Peyer's patch (tissue), 4 donors: ENCODE measurements at places on chromosomes 6 and 20. TPM values are rescaled to one million over a fixed set of nuclear protein-coding genes. Genes with fewer than 3 reads are reported as not detected.

- DNase-seq: no peak
Observed at GRCh38 chr20:58808271-58809046, 42.2 kb downstream of the GNAS-AS1 start.

- DNase-seq: no peak
Observed at GRCh38 chr20:46330831-46331371, 22.6 kb upstream of the CDH22 start.

GRCh38 chr6:15930207-15930606, 198.7 kb upstream of the MYLIP start:
- DNase-seq: no peak

- DNase-seq: no peak
Observed at GRCh38 chr6:37861452-37861851, 41.9 kb downstream of the ZFAND3 start.

DNA sequence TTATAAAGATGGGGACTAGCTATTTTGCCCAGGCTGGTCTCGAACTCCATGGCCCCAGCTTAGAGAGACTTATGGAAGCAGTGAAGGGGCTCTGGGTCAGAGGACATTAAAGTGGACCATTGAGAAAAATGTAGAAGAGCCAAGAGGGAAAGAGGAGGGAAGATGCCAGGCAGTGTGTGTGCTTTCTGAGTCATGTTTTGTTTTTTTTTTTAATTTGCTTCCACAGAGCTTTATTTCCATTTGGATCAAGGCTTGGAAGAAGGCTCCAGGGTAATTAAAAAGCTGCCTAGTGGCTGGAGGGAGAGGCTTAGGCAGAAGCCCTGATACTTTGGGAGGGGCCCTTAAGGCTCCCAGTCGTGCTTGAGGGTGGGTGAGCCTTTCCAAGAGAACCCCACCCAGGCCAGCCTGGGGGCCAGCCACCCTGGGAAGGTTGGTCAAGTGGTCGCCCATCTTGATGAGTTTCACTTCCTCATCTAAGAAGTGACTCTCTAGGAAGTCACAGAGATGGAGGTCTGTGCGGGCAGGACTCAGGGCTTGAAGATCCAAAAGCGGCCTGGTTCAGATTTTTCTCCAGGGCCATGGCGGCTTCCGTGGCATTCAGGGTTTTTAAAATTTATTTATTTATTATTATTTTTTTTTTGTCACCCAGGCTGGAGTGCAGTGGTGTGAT, 3.0 kb upstream of the ZNF335 start:
- DNase-seq: no peak

GRCh38 chr6:28000351-28001045, 43.5 kb downstream of the OR2B6 start:
- DNase-seq: no peak

DNA sequence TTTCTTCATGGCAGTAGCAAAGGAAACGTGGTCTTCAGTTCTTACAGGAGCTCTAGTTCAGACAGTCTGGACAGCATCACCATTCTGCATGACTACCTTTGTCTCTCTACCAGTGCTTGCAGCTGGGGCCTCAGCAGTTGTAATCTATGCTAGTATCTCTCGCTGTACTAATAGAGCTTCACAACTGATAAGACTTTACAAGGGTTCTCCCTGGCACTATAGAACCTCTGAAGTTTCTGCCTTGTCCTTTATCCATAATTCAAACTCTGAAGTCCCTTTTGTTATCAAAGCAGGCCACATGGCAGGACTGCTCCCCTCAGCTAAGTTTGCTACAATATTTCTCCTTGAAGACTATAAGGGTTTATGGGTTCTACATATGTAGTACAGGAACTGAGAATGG, 842.1 kb upstream of the ADGRB3 start:
- no peak for DNase-seq

- DNase-seq: no peak
Observed at GRCh38 chr6:167285077-167285770, 5.9 kb upstream of the UNC93A start.

DNA sequence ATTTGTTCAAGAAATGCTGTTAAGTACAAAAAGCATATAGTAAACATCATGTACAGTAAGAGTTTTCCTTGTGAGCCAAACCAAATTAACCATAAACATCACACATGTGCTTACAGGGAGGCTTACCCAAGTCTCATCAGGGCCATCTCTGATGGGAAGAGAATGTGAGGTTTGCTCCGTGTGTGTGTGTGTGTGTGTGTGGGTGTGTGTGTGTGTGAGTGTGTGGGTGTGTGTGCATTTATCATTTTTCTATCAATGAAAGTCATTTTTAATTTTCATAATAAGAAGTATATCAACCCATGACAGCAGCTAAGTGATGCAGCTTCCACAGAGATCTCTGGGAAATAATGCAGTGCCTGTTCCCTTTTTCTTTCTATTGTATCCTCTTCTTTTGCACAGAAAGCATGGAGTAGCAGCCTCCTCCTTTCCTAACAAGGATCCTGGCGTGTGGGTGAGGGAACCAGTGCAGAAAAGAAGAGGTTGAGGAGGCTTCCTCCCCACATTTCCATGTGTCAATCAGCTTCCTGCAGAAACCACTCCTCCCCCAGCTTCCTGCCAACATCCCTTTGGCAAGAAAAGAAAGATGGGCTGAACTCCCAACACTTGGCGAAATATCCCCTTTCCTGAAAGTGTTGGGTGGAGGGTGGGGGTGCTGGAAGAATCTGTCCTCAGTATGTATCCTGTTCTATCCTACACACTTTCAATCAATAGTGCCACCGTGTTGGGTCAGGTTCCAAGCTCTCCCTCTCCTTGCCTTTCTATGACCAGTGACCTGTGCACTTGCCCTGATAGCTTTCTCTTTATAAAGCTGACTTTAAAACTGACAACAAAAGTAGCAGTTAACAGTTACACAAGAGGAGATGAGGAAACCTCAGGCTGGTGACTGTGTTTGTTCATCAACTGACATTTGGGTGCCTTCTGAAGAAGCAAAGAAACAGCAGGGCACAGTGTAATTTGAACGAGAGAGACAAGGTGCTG, 251.8 kb upstream of the CITED2 start:
- no peak for DNase-seq

DNA sequence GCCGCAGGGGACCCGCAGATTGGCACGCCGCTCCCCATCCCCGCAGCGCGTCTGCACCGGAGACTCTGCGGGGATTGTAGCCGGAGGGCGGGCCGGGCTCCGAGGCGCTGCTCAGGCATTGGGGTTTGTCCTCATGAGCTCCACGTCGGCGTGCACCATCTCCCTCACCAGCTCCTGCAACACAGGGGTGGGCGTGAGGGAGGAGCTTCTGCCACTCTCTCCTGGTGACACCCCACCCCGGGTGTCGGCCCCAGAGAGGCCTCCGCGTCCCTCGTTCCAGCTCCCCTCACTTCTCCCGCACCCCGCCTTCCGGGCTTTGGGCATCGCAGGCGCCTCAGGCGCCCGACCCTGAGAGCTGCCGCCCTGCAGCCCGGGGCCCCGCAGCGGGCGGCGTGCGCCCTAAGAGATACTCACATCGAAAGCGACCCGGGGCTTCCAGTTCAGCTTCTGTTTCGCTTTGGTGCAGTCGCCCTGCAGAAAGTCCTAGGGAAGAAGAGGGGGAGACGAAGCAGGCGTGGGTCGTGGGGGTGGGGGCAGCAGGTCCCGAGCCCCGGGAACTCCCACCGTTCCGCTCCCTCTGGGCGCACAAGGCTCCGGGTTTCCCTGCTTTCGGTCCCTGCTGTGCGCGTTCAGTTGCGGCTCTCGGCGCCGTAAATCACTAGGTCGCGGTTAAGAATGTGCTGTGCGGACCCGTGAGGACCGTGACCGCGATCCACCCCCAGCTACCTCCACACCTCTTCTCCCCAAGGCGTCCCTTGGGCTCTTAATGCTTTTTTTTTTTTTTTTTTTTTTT, 14.5 kb downstream of the FOXC1 start:
- DNase-seq: no peak

DNA sequence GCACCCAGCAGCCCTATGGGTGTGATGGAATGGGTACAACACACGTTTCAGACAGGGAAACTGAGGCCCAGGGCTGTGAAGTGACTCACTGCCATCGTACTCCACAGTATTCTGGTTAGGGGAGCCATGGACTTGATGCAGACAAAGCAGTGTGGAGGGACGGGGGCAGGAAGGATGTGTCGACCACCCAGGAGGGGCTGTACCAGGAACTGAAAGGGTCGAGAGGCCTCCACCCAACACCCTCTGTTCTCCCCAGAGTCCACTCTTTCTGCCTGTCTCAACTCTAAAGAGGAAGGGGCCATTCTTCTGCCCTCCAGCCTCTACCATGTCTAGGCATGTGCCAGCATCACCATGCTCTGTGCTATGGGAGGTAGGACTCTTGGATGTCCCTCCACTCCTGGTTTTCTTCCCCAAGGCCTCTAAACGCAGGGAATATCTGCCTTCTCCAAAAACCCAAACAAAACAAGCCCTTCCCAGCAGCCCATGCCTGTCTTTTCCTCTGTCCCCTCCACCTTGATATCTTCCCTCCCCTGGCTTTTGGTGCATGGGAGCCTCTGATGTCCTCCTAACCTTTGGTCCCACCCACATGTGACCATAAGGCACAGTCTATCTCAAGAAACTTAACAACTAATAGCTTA, 7.4 kb downstream of the SLC22A1 start:
- no peak for DNase-seq

DNA sequence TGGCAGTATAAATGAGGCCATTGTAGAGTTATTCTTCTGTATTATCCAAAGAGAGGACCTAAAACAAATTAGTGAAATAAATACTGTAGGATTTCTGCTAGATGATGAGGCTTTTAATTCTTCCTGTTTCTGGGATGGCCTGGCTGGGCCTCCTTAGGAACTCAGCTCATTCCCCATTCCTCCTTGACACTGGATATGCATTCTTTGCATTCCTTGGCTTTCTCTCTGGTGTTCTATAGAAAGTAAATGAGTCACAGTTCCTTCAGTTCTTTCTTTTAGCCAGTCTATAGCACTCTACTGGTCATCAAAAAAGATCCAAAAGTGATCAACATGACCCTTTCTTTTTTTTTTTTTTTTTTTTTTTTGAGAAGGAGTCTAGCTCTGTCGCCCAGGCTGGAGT, 8.6 kb downstream of the OR10C1 start:
- no peak for DNase-seq

GRCh38 chr6:90581146-90581545, 5.7 kb downstream of the MAP3K7 start:
- DNase-seq: no peak

DNA sequence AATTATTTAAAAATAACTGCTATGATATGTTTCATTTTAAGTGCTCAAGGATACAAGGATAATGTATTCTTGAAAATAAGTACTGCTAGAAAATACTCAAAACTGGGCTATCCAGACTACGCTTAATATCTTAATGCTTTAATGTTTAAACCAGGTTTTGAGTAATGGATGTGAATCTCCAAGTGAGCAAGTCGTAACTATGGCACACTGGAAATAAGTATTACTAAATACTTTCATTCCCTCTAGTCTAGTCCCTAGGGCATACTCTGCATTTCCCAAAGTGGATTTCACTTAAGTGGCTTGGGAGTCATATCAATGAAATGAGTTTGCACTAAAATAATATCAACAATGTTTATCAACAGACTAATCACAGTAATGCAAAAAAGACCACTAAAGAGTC, 48.1 kb downstream of the HMGCLL1 start:
- DNase-seq: no peak

- no peak for DNase-seq
Observed at GRCh38 chr20:23653400-23653938, 15.7 kb upstream of the CST3 start.

Gene TSPO2
- not detected for total RNA-seq

Gene SYTL3
- 10.9 TPM for total RNA-seq

Gene SPATS1
- not detected for total RNA-seq

Gene DEFB124
- not detected for total RNA-seq

Gene EYS
- 0.13 TPM for total RNA-seq

Gene IL20RA
- total RNA-seq: 0.47 TPM

Gene LAMA4
- 29.4 TPM for total RNA-seq

Gene GJA1
- 4.6 TPM for total RNA-seq
